ENCODE measurements at places on chromosomes 12 and 14.

DNA sequence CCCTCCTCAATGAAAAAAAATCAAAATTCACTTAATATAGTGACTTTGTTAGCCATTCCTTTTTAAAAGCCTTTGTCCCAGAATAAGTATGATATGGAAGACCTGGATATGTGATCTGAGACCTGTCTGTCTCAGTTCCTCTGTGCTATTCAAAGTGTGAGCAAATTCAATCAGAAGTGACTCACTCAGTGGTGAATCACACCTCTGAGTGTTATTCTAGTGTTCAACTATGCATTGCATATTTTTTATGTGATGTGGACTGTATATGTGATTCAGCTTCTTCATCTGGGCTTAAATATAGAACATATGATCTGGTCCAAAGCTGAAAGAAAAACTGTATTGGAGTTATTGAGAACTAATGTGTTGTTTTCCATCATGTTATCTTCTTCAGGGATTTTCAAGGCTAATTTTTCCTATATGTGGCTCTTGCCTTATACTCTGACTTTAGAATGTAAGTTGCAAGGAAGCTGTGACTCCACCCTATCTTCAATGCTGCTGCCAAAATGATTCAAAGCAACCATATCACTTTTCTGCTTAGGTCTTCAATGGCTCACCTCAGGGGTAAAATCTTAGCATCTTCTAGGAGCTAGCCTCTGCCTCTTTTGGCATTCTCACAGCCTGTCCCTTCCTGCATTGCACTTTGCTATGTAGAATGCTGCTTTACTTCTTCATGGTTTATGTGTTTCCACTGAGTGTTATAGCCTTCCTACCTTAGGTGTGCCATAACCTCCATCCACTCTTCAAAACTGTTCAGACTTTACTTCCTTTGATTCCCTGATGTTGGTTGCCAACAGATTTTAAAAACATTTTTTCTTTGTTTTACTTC, 169.8 kb downstream of the OTOGL start:
- DNase-seq = no peak

- no peak for DNase-seq
Observed at GRCh38 chr14:99562856-99563748, 40.9 kb downstream of the CCDC85C start.

- no peak for DNase-seq
Observed at GRCh38 chr12:112906712-112907414, at the start of gene OAS1. TSS of gene OAS1 (plus strand) at chr12:112906962. CDS start at chr12:112907040, 78 bp downstream.

DNA sequence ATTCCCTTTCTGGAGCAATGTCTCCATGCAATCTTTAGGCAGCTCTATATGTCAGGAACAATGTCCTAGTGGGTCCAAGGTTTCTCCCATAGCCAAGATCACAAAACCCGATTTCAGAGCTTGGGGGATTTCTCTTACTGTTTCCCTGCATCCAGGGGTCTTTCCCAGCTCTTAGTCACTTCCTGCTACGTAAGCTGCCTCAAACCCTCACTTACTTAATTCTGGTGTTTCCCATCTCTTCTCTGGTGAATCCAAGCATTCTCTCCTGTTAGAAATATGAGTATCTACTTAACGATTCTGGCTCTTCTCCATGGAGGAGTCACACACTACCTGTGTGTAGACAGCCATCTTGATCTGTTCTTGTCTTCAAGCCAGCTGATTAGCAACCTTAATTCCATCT, 80.0 kb downstream of the IFNG-AS1 start:
- no peak for DNase-seq

GRCh38 chr14:90778571-90779255, 37.5 kb downstream of the TTC7B start:
- no peak for DNase-seq
